Stimulated activated CD4-positive, alpha-beta T cell treated with anti-CD3 and anti-CD28 coated beads, TNF-alpha, amount 100 ng/mL, for 4 hours (primary cell): ENCODE measurements at places on chromosomes 4 and X.

DNA sequence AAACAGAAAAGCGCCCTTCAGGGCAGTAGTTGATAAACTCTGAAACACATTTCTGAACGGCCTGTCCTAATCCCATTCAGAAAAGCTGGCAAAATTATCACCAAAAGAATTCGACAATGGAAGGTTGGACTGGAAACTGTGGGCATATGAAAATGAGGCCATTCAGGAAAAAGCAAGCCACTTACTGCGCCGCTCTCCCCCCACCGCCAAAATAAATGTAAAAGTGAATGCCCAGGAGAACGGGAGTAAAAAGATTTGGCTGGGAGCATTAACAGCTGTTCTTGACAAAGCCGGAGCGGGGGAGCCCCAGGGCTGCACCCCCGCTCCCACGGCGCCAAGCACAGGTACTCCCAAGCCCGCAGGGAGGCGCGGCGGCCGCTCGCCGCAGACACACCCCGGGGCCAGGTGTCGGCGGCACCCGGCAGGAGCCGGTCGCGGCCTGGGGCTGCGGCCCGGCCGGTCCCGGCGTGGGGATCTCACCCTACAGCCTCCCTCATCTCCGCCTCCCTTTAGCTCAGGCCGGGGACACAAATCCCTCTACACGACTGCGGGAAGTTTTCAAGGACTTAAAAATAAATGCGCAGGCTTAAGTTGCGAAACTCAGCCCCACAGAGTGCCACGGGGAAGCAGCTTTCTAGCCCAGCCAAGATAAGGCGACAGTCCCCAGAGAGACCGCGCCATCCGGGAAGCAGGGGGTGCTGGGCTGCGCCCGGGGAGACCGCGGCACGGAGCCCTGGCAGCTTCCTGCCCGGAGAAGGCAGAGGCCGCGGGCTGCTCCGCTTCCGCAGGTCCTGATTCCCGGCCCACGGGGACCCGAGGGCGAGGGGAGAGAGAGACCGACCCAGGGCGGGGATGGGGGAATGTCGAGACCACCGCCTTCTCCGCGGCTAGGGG is 593 bp downstream of the SH3RF1 start:
- no peak for DNase-seq

DNA sequence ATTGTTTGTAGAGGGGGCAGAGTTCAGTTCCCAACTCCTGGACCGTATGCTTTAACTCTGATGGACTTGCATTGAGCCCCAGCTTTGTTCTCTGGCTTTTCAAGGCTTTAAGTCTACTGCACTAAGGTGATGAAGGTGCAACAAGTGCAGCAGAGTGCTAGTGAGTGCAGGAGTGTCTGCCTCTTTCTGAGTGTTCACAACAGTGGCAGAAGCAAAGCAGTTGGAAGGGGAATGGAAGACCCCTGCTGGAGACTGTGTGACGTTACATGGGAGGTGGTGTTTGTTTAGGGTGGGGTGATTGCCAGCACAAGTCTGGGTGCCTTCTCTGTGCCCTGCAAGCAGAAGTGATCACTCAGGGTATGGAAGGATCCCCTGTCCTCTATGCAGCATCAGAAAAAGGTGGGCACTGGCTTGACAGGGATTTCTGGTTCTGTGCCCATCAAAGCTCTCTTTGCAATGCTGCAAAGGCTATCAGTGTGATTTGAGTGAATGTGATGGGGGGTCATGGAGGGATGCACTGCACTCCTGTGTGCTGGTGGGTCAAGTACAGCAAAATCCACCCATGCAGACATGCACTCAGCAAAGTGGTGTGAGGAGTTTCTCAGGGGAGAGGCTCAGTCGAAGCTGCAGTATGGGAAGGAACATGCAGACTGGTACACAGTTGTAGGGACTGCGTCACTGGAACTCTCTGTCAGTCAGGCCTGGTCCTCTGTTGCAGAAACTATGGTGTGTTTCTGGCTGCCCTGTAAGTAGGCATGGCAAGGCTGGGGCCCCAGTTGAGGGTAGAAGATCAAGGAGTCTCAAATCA is 70.9 kb upstream of the UGT2B7 start:
- DNase-seq = no peak

DNA sequence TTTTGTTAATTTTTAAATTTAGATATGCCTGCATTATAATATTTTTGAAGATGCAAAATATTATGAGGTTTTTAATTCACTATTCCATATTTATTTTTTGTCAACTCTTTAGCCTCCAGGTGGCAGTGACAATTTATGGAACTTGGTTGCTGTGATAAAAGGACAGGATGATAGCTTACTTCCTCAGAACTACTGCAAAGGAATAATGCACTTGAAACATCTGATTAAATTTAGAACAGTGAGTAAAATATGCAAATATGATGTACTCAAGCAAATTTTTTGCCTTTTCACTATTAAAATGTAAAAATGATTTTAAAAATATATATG is 45.1 kb downstream of the SPATA4 start:
- no peak for DNase-seq

DNA sequence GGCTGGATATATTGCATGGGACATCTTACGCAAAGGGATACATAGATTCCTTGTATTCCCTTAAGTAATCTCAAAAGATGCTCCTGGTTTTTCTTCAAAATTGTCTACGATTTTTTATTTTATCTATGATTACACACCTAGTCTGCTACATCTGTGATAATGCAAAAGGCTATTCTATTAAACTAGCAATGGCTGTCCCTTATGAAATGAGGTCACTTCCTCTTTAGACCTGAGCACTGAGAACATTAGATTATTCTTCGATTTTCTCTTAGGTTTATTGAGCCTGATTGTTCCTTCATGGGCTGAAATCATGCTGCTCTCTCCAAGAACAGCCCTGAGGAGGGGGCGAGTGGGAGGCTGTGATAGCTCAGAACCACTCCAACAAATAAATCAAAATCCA is 126.8 kb upstream of the ENPP6 start:
- no peak for DNase-seq

DNA sequence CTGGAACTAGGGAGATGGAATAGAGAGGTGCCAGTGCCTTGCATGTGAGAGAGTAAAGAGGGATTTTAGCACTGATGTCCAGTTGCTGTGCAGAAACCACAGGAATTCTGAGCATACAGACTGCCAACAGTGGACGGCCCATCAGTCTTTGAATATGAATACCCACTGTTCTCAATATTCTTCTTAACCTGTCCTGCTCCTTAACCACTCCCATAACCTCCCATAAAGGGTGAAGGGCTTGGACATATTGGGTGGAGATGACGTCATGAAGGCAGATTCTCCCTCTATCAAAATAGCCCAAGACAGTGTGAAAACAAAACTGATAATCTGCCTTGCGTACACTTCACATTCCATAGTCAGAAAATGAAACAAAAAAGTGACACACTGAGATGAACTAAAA is 1313.7 kb upstream of the PABPC4L start:
- DNase-seq = no peak

- no peak for DNase-seq
Observed at GRCh38 chr4:113733685-113734084, 27.9 kb downstream of the CAMK2D start.

GRCh38 chrX:104510801-104511200 is 55.2 kb upstream of the IL1RAPL2 start:
- DNase-seq = no peak

GRCh38 chrX:68234171-68234910 is 199.0 kb downstream of the OPHN1 start:
- DNase-seq = no peak

DNA sequence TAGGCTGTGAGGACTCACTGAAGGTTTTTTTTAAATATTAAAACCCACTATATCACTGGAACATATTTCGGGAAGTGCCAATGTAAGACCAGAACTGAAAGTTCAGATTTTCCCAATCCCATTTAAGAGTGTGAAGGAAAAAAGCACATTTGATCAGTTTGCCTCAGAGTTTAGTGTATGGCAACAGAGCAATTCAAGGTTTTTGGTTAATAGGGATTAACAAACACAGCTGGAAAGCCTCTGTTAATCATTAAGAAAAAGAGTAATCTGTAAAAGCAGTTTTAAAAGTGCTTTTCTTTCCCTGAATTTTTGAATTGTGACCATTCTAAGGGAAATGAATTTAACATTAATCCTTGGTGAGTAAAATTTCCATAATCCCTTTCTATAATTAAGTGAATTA is 60.4 kb downstream of the NPY5R start:
- DNase-seq = no peak

DNA sequence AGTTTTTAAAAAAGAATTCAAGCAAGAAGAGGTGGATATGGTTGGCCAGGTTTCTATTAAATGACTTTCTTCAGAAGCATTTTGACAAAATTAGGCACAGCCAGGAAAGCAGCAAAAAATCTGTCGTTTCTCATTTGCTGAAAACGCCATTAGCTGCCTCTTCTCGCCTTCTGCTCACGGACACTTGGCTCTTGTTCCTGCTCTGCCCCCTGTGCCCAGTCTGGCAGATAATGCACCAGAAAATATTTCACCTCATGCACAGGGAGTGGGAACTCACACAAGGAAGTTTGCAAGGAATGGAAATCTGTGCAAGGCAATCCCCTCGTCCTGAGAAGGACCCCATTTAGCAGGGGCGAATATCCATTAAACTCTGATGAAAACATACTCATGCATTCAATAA is 260.0 kb downstream of the PACRGL start:
- DNase-seq = no peak

DNA sequence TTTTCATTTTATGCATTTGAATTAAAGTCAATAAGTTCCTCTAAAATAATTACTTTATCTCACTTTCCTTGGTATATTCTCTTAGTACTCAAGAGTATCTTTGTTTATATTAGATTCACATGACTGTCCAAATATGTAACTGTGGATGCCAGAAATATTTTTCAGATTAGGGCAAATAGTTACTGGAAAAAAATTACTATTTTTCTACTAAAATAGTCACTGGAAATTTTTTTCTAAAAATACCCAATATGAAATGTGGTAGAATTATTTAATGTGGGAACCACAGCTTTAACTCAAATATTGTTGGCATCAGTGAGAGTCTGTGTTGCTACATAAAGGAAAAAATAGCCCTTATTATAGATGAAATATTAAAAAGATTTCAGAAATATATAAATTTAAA is 70.4 kb upstream of the NMU start:
- no peak for DNase-seq

DNA sequence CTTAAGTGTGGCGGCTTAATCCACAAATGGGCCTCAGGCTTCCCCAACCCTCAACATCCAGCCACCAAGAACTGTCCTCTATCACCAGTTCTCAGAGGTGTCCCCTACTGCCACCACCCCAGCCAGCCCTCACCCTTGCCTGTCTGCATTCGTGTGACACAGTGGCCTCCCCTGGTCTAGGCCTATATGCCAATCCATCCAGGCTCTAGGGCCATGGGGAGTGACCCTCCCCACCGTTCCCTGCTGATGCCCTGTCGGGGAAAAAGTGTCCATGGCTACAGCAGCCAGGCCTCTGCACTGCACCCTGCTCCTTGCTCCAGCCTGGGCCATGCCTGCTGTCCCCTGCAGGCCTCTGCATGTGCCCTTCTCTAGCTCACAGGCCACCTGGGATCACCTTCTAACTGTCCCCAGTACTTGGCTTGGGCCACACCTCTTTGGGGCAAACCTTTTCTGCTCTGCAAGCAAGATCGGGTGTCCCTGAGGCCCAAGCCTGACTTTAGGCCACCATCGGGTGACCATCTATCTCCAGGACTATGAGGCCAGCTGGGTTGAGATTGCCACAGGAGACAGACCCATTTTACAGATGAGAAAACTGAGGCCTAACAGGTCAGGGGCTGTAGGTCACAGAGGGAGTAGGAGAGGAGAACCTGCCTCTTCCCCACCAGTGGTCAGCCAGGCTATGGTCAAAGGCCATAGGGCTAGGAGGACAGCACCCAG is 75.8 kb downstream of the JAKMIP1 start:
- no peak for DNase-seq

- DNase-seq = no peak
Observed at GRCh38 chrX:30833896-30834295, 55.2 kb downstream of the TAB3 start.

GRCh38 chr4:174437749-174438148 is 84.5 kb downstream of the HPGD start:
- no peak for DNase-seq

DNA sequence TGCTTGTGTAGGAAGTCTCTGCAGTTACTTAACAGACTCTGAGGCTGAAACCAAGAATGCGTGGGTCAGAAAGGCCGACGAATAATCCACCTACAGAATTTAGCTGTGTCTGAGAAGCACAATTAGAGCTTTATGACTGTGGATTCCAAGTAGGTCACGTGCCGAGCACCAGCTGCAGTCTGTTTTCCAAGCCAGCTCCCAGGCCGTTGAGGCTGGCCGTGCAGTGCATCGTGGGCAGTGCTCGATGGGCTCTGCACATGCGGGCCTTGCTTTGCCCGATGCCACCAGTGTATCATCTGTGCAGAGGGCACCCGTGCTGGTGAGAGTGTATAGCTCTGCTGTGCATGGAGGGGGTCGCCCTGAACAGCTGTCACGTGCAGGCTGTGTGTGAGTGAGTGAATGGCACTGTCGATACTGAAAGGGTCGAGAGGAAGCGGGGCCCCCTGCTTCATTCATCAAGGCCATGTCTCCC is 67.5 kb upstream of the CLDN34 start:
- no peak for DNase-seq

- no peak for DNase-seq
Observed at GRCh38 chr4:138758196-138758595, 257.4 kb upstream of the NOCT start.

GRCh38 chr4:67883458-67883857 is 344 bp downstream of the TMPRSS11D start:
- DNase-seq = no peak

GRCh38 chr4:116849620-116850019 is 235.8 kb downstream of the TRAM1L1 start:
- no peak for DNase-seq

DNA sequence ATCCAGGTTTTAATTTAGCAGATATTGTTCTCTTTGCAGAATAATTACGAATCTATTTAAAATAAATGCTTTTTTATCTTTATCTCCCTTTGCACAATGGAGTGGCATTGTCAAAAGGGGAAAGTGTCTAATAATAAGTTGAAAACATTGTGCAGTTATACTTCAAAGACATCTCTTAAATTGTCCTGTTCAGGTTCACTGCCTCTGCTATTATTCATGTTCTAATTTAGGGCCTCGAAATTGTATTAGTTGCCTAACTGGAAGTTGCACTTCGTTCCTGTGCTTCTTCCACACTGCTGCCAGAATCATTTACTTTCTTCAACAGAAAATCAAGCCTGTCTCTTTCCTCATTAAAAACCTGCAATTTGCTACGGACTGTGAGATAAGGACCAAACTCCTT is 150.5 kb upstream of the SPRY1 start:
- no peak for DNase-seq

GRCh38 chr4:36241771-36242170 is 2.5 kb downstream of the ARAP2 start:
- DNase-seq = no peak

DNA sequence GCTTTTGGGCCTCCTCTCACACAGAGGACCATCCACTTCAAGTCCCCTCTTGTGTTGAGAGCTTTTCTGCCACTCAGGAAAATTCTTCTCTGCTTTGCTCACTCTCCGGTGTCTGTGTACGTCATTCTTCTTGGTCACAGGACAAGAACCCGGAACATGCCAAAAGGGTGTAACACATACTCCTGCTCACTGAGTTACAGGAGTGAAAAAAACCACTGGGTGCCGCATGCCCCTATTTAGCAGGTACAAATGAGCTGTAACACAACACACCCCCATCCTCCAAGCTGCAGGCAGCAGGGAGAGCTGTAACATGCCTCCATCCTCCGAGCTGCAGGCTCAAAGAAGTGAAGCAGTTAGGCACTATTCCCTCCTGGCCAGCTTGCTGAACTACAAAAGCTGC is 13.0 kb upstream of the CXCL2 start:
- DNase-seq = no peak

GRCh38 chr4:41609851-41610250 is 71.9 kb downstream of the LIMCH1 start:
- no peak for DNase-seq
